ENCODE measurements at places on chromosomes 2 and 18. TPM values are rescaled to one million over a fixed set of nuclear protein-coding genes. Genes with fewer than 3 reads are reported as not detected.

- DNase-seq, result no peak
Measured at GRCh38 chr2:8006626-8007025, 675.2 kb upstream of the ID2 start.

GRCh38 chr2:172600557-172601008 lies 44.7 kb downstream of the PDK1 start:
- no peak for DNase-seq

- no peak for DNase-seq
Measured at GRCh38 chr18:5420906-5421305, 122.9 kb downstream of the EPB41L3 start.

DNA sequence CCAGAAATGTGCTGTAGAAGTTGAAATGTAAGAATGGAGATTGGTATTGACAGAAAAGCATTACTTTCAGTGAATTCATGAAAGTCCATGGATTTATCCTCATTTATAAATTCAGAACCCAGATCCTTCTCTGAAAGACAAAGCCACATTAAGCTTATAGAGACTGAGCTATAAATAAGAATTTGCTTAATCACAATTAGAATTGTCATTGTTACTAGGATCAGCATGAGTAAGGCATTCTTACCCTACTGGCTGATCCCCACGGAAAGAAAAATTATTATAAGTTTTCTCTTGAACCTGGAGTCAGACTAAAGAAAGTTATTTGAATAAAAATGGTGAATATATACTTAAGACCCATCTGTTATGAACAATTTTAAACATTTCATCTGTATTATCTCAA lies 199.2 kb upstream of the DTNA start:
- DNase-seq, result no peak

- no peak for DNase-seq
Measured at GRCh38 chr2:226687641-226688253, 111.9 kb downstream of the IRS1 start.

GRCh38 chr2:18540872-18541271 lies 19.6 kb downstream of the RDH14 start:
- no peak for DNase-seq

Gene LYG1
- 5.3 TPM for polyA plus RNA-seq

Gene ERMN
- not detected for polyA plus RNA-seq

Gene ANKRD30BL
- 0.79 TPM for polyA plus RNA-seq
